Neural crest cell (in vitro differentiated cells): ENCODE measurements at places on chromosomes 16 and 17. TPM values are rescaled to one million over a fixed set of nuclear protein-coding genes. Genes with fewer than 3 reads are reported as not detected.

- no peak overlapping the region for H3K4me3 ChIP-seq
- H3K36me3 ChIP-seq = no peaks in the 10 kb centered on the region
- DNase-seq = no peak
- no peak overlapping the region for H3K27ac ChIP-seq
- H3K27me3 ChIP-seq = peaks cover 7% of the 10 kb centered on the region
- H3K4me1 ChIP-seq = peaks cover 20% of the 10 kb centered on the region
Measured at GRCh38 chr17:76548378-76549214, 8.8 kb downstream of the PRCD start.

DNA sequence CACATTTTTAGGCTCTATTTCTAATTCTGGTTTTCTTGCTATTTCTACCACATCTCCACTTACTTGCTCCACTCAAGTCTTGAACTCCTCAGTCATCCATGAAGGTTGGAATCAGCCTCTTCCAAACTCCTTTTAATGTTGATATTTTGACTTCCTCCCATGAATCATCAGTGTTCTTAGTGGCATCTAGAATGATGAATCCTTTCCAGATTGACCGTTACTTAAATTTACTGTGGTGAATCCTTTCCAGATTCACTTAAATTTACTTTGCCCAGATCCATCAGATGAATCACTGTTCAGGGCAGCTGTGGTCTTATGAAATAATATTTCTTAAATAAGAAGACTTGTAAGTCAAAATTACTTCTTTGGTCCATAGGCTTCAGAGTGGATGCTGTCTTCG is 32.4 kb downstream of the CLTC start:
- no peaks in the 10 kb centered on the region for H3K4me1 ChIP-seq
- H3K27me3 ChIP-seq = no peaks in the 10 kb centered on the region
- H3K27ac ChIP-seq = no peak overlapping the region
- H3K4me3 ChIP-seq = no peak overlapping the region
- H3K36me3 ChIP-seq = peaks cover 40% of the 10 kb centered on the region
- no peak for DNase-seq

DNA sequence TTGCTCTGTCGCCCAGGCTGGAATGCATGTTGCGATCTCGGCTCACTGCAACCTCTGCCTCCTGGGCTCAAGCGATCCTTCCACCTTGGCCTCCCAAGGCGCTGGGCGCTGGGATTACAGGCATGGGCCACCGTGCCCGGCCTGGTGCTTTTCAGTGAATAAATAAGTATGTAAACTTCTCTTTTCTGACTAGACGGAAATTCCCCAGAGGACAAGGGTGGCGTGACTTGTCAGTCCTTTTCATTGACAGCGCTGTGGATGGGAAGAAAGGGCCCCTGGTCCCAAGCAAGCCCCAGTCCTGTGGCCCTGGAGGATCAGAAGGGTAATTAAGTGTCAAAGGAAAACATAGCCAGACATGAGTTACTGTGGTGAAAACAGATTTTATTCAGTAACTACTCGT is 9.6 kb upstream of the SPN start:
- no peak overlapping the region for H3K27ac ChIP-seq
- no peak for DNase-seq
- no peaks in the 10 kb centered on the region for H3K36me3 ChIP-seq
- H3K27me3 ChIP-seq = no peaks in the 10 kb centered on the region

GRCh38 chr17:80708480-80708879 is 163.8 kb downstream of the RPTOR start:
- H3K27me3 ChIP-seq = no peaks in the 10 kb centered on the region
- peaks cover 42% of the 10 kb centered on the region for H3K4me1 ChIP-seq
- peaks cover 7% of the 10 kb centered on the region for H3K36me3 ChIP-seq
- H3K4me3 ChIP-seq = no peak overlapping the region
- DNase-seq = no peak

GRCh38 chr16:24141466-24141865 is 114.7 kb upstream of the CACNG3 start:
- peaks cover 5% of the 10 kb centered on the region for H3K27me3 ChIP-seq
- H3K4me1 ChIP-seq = peaks cover 13% of the 10 kb centered on the region
- H3K36me3 ChIP-seq = no peaks in the 10 kb centered on the region
- no peak overlapping the region for H3K4me3 ChIP-seq

DNA sequence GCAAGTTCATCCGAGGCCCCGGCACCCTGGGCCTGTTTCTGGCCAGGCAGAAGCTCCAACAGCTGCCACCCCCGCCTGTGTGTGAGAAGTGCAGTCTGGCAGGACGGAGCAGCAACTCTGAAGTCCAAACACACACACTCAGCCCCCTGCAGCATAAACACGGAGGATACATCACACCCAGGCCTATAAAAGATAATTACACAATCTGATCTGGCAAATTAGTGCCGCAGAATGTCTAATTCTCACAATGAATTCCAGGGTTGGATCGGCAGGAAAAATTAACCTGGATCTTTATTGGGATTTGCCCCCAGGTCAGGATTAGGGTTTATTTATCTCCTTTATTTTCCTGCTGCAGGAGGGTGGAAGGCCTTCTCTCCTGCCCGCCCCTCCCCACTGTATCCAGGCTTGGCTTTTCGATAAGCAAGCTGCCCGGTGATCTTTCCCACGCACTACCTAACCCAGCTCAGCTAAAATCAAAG is 311.4 kb downstream of the SOX9 start:
- no peak for DNase-seq
- peak overlapping the region; percentile 13 for H3K27ac ChIP-seq
- H3K4me3 ChIP-seq = no peak overlapping the region
- no peaks in the 10 kb centered on the region for H3K36me3 ChIP-seq
- no peaks in the 10 kb centered on the region for H3K4me1 ChIP-seq
- no peaks in the 10 kb centered on the region for H3K27me3 ChIP-seq

DNA sequence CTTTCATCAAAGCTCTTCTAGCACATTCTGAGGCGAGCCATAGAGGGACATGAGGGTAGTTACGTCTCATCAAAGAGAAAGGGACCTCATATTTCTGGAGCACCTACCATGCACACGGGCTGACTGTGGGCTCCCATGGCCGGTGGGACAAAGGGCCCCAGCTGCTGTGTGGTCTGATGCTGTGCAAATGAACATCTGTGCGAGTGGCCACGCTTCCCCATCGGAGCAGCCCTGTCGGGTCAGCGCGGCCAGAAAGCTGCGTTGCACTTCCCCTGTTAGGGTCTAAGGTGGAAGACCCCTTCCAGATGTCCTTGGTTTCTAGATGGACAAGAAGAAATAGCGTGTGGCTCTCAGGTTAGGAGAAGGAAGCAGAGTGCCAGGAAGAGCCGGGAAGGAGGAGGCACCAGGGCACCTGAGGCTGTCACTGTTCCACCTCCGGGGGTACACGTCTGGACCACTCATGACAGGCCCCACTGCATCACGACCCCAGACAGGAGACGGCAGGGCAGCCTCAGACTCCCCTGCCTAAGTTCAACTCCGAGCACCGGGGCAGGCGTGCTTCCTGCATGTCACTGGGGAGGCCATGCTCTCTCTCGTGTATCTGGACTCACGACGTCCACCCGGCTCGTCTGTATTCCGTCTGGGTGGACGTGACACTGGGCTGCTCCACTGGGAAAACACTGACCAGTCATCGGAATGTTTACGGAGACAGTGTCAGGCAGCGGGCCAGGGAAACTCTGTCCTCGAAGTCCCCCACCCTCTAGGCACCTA is 8.5 kb upstream of the BAIAP2 start:
- H3K4me3 ChIP-seq = no peak overlapping the region
- H3K27ac ChIP-seq = no peak overlapping the region

DNA sequence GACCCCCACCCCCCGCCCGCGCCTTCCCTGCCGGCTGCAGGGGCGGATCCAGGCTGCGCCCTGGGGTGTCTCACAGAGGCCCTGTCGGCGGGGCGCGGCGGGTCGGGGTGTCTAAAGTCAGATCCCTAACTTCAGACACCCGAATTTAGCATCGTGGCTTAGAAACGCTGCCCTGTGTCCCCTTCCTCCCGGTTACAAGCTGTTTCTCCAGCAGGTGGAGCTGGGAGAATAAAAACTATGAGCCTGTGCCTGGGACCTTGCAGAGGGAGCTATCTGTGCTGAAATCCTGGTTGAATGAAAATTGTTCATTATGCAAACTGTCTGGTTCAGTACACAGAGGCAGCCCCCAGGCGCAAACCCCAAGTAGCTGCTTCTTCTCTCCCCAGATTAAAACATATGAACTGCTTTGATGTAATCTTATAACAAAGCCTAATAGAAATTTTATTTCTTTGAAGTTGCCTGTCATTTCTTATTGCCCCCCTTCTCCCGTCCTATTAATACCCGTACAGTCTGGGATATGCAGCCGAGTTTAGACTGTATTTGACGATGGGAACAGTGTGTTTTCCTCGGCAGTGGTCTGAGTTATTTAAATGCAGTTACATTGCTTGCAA is 79.0 kb downstream of the RPA1 start:
- H3K27me3 ChIP-seq = peaks cover 81% of the 10 kb centered on the region
- peak overlapping the region; percentile 75 for H3K4me3 ChIP-seq
- no peak overlapping the region for H3K27ac ChIP-seq
- H3K36me3 ChIP-seq = no peaks in the 10 kb centered on the region

DNA sequence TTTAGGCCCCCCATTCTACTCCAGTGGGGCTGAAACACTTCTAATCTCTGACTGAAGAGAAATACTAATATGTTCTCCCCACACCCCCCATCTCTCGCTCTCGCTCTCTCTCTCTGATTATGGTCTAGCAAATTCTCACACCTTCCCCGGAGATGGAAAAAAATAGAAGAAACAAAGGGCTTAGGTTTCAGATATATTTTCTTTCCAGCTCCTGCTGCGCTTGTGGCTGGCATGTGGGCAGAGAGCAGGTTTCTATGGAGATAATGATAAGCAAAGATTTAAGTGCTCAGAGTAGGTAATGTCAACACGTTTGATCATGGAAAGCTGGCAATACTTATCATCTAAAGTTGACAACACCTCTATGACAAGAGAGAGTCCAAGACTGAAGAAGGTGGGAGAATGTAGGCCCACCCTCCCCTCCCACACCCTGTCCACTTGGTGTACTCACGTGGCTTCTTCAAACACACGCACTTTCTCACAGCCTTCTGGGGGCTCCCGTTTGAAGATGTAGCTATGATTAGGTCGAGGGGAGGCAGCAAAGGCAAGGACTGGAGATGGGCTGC is 8.0 kb upstream of the SLC35B1 start:
- no peaks in the 10 kb centered on the region for H3K27me3 ChIP-seq
- peaks cover 3% of the 10 kb centered on the region for H3K36me3 ChIP-seq
- H3K27ac ChIP-seq = no peak overlapping the region

GRCh38 chr17:46795379-46795952 is 23.0 kb downstream of the WNT3 start:
- peaks cover 7% of the 10 kb centered on the region for H3K27me3 ChIP-seq
- H3K36me3 ChIP-seq = no peaks in the 10 kb centered on the region

DNA sequence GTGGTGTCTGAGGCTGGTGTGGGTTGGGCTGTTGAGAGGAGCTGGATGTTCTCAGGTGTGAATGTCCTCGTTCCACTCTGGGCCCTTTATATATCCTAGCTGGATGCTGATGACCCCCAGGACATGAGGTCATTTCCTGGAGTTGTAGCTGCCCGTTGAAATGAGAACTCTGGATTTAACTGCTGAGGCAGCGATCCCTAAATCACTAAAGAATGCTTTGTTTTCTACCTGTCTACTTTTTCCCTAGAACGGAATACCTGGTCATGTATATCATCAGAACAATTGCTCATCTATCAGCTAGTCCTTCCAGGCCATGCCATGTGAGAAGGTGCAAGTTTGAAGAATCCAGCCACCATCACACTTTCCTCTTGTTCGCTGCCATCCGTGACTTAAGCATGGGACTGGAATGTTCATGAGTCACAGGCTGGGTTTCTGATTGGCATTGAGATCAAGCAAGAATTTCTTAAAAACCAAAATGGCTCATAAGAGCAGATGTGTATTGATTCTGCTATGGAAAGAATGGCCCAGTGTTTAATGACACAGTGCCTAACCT is at the start of gene KRTAP2-3:
Gene KRTAP2-3 (minus strand): TSS at position 63 of the 553 bp plus-strand sequence. CDS start 64 bp downstream, outside the sequence.
- no peaks in the 10 kb centered on the region for H3K36me3 ChIP-seq
- DNase-seq = no peak
- H3K4me3 ChIP-seq = no peak within 1 kb of the TSS
- no peak within 1 kb of the TSS for H3K27ac ChIP-seq
- H3K4me1 ChIP-seq = peaks cover 8% of the 10 kb centered on the region

GRCh38 chr17:55342800-55343585 is 78.2 kb downstream of the HLF start:
- no peak overlapping the region for H3K27ac ChIP-seq
- H3K4me1 ChIP-seq = no peaks in the 10 kb centered on the region
- no peaks in the 10 kb centered on the region for H3K36me3 ChIP-seq
- H3K4me3 ChIP-seq = no peak overlapping the region
- H3K27me3 ChIP-seq = no peaks in the 10 kb centered on the region
- no peak for DNase-seq

- peaks cover 42% of the 10 kb centered on the region for H3K27me3 ChIP-seq
- H3K36me3 ChIP-seq = no peaks in the 10 kb centered on the region
- no peak for DNase-seq
- H3K4me3 ChIP-seq = no peak overlapping the region
- no peaks in the 10 kb centered on the region for H3K4me1 ChIP-seq
Measured at GRCh38 chr17:34276826-34277225, 6.8 kb downstream of the CCL7 start.

FOXF1 gene
- not detected in 2 replicates for total RNA-seq

LYZL6 gene
- total RNA-seq = not detected in 2 replicates

RTN4RL1 gene
- total RNA-seq = 0.36 and 0.47 TPM in 2 replicates

TP53TG3 gene
- total RNA-seq = not detected in 2 replicates

DNAAF8 gene
- 0.68 and 0.96 TPM in 2 replicates for total RNA-seq

IRX3 gene
- 28.9 and 33.0 TPM in 2 replicates for total RNA-seq

SRRM2 gene
- 779 and 803 TPM in 2 replicates for total RNA-seq
